ENCODE measurements at places on chromosomes 2 and 18. TPM values are rescaled to one million over a fixed set of nuclear protein-coding genes. Genes with fewer than 3 reads are reported as not detected.

DNA sequence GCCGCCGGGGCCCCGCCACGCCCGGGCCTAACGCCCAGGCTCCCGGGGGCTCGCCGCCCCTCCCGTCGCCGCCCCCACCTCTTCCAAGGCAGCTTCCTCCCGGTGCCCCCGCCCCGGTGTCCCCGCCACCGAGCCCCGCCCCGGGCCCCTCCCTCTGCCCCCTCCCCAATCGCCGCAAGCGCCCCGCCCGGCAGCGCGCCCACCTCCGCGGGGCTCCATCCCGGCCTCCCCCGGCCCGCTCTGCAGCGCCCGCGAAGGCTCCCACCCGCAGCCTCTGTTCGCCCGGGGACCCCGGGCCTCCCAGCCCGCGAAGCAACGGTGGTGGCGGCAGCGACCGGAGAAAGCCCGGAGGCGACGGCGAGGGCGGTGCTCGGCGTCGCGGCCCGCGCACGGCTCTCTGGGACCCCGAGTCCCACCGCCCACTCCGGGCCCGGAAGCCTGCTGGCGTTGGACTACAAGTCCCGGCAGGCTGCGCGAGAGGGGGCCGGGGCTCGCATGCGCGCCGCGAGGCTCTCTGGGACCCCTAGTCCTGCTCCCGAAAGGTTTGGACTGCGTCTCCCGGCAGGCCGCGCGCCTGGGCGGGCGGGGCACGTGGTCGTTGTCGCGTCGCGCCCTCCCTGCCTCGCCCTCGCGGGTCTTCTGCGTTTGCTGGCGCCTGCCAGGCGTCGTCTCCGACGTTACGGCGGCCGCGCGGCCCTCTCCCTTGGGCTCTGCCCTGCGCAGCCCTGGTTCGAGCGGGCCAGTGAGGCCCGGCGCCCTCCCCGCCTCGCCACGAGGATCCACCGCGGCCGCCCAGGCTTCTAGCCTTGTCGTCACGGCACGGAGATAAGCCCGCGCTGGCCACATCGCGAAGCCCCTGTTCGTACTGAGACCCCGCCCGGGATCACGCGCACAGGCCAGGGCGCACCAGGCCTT lies at the start of gene STK25:
STK25 (minus strand) TSS at position 345 of the 915 bp plus-strand sequence. CDS start 549 bp downstream, outside the sequence.
- DNase-seq = peak; percentile 99

GREB1 gene
- total RNA-seq = 36.5 TPM

DNA sequence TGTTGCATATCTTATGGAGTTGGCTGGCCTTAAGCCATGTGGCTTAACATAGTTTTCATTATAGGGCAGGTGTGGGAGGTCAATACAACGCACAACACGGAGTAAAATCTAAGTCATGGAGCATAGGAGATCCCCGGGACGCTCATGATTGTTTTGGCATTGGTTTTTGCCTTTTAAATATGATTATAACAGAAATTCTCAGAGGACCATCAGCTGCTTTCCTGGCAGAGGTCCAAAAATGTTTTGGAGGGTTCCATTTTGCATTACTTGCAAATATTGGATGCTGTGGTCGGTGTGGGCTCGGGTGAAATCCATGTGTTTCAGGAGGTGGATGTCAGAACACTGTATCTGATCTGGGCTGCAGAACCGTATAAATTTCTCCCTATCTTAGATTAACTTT lies 3.4 kb downstream of the NCOA1 start:
- no peak for DNase-seq

ACMSD gene
- total RNA-seq = not detected

CD8B gene
- total RNA-seq = 3.0 TPM
